ENCODE measurements at places on chromosomes 2 and 18.

DNA sequence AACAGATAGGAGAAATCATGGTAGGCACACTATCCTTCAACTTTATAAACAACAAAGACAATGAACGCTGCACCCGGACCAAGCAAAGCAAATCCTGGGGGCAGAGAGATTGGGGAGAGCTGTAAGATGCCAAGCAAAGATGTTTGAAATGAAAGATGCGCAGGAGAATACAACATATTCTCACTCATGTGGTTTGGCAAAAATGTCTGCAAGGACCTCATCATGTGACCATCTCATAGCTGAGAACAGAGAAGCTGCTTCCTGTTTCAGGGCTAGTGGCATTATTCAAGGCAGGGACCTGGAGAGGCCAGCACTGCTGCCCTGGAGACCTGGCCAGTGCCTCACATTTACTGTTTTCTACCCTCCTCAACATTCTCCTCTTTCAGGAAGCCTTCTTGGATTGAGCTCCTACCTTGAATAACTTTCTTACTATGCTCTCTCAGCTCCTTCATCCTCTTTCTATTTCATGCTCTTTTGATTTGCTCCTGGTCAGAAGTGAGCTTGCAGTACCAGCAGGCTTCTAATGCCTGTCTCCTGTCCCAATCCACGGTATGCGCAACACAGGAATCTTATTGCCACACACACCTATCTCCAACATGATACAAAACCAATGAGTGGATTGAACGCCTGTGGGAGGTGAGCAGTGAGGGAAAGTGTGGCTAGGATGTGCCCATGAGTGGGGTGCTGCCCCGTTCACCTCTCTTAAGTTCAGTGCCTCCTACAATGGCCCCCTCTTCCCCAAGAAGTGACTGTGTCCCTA lies 133.0 kb downstream of the CELF4 start:
- no peak for DNase-seq

- peak; percentile 62 for DNase-seq
Observed at GRCh38 chr2:219287580-219288265, 8.6 kb downstream of the DNAJB2 start.

DNA sequence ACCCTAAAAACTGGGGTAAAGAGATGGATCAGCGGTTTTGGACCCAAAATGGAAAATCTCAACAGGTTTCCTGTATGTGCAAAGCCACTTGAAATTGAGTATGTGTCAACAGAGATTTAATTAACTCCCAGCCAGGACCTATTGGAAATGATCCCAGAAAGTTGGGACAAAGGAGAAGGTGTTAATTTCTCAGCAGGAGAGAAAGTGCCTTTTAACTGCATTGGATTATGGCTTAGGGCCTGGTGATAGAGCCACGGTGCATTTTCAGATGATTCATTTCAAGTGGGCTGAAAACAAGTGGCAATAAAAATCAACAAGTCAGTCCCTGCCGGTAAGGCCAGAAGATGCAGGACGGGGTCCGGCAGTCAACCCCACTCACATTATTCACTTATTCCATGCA lies 80.2 kb upstream of the BCL11A start:
- no peak for DNase-seq

DNA sequence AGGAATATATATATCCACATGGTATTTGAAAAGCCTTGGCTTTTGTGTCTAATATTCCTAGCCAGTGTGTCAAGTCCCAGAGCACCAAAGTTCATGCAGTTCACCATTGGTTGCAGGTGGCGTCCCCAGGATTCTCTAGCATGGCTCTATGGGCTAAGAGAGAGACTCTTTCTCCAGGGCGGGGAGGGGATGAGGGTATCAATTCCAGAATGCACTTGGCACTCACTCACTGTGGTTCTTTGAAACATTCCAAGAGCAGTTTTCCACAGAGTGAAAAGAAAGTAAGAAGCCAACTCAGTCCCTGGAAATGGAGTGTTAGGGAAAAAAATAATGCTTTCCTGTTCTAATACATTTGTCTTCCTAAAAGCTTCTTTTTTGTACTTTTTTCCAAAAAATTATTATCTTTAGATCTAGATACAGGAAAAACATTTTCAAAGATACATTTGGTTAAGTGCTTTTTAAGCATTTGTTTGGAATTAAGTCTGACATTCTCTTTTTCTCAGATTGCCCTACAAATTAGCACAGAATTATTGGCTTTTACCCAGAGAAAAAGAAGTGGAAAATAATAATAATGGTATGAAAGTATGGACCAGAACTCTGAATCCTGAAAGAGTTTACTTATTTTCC lies 239.9 kb downstream of the PAX3 start:
- no peak for DNase-seq
